ENCODE measurements at places on chromosomes 6 and 20. TPM values are rescaled to one million over a fixed set of nuclear protein-coding genes. Genes with fewer than 3 reads are reported as not detected.

OR2H1 gene
- not detected for total RNA-seq

CLDN20 gene
- not detected for total RNA-seq

DNA sequence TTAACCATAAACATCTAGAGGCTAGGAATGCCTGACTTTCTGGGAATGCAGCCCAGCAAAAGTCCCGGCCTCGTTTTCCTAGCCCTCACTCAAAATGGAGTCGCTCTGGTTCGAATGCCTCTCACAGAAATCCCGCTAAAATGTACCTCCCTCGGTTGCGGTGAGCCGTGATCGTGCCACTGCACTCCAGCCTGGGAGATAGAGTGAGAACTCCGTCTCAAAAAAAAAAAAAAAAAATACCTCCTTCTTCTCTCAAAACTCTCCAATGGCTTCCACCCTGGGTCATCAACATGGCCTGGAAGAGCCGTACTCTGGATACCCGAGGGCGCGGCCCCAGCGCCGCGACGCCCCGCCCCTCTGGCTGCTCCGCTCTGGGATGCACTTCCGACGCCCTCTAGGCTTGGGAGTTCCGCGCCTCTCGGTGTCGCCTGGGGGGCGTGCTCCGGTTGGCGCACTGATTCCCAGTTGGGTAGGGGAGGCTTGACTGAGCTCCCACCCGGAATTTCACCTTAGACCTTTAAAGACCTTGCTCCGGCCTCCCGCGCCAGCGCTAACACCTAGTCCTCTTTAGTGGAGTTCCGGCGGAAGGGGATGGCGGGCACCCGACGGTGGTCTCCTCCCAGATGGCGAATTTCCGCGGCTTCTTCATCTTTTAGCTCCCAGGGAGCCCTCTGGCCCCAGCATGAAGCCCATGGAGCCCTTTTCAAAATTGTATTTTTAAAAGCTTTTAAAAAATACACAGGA is 12.3 kb downstream of the HMGN4 start:
- DNase-seq: no peak

- no peak for DNase-seq
These were observed 151.7 kb downstream of the TMEM200A start for GRCh38 chr6:130517444-130517931.

- DNase-seq: no peak
These were observed 425.0 kb downstream of the COL12A1 start for GRCh38 chr6:74780831-74781230.

- no peak for DNase-seq
These were observed 284.6 kb upstream of the ZFP64 start for GRCh38 chr20:52476074-52476750.

GRCh38 chr6:121376411-121376810 is 42.1 kb upstream of the TBC1D32 start:
- DNase-seq: no peak

GRCh38 chr6:53358440-53359094 is 9.8 kb upstream of the ELOVL5 start:
- DNase-seq: no peak

DNA sequence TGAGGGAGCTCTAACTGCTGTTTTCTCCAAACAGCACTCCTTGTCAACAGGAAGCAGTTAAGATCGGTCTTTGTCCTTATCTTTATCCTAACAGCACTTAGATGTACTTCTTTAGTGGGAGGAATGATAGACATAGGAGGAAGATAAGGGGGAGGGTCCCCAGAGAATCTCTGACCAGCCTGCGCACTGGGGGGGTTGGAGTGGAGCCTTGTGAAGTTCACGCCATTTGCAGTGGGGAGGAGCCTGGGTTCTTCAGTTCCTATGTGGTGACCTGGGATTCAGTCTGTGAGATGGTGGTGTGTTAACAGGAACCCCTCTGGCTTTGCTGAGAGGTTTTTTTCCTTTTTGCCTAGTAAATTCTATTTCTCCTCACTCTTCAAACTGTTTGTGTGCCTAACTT is 18.1 kb upstream of the ASCC3 start:
- DNase-seq: no peak
